ENCODE measurements at places on chromosomes 2 and 18.
A peak's percentile ranks its signal among the peaks of the same experiment; 100 is the strongest.

GRCh38 chr18:52163478-52163877 lies 176.5 kb upstream of the DCC start:
- DNase-seq: no peak

DNA sequence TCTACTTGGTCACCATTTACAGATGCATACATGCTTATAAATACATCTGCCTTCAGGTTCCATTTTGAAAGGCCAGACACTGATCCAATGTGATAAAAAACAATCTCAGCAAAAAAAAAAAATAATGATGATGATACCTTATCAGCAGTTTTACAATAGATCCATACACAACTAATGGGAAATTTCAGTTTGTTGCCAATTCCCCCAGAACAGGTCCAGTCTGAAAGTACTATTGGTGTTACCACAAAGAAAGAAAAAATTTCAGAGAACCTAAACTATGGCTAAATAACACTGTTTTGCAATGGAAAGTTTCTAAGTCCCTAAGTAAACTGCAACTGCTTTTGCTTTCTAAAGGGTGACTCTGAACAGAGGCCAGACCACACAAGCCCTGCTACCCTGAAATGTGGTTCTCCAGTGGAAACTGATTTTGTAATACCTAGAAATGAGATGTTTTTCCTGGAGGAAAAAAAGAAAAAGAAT lies 54.1 kb downstream of the LPIN2 start:
- no peak for DNase-seq

GRCh38 chr18:75137346-75137877 lies 71.5 kb downstream of the PTGR3 start:
- no peak for DNase-seq

DNA sequence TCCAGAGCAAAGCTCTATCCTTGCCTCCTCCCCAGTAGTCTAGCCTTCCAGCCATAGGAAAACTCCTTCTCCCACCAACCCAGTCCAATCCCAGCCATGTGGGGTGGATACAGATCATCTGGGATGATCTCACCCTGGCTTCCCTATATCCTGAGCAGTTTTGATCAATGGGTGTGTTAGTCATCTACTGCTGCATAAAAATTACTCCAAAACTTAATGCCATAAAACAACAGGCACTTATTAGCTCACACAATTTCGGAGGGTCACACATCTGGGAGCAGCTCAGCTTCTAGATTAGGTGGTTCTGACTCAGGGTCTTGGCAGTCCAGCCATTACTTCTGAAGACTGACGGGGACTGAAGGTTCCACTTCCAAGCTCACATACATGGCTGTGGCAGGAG lies 190.4 kb downstream of the SPP2 start:
- DNase-seq: no peak

DNA sequence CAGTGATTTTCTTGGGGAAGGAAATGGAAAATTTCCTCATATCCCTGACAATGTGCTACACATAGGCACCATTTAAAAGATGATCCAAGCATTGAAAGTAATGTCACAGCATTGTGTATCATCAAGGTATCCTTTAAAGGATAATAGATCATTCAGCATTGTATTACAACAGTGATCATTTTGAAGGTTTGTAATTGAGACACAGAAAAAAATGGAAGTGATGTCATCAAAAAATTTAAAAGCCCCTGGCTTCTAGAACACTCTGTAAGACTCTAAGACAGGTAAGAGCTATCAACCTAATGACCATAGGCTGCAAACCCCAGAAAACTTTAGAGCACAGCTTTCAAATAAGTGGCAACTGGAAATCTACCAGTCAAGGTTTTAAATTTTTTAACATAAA lies 271.4 kb downstream of the ETAA1 start:
- no peak for DNase-seq

DNA sequence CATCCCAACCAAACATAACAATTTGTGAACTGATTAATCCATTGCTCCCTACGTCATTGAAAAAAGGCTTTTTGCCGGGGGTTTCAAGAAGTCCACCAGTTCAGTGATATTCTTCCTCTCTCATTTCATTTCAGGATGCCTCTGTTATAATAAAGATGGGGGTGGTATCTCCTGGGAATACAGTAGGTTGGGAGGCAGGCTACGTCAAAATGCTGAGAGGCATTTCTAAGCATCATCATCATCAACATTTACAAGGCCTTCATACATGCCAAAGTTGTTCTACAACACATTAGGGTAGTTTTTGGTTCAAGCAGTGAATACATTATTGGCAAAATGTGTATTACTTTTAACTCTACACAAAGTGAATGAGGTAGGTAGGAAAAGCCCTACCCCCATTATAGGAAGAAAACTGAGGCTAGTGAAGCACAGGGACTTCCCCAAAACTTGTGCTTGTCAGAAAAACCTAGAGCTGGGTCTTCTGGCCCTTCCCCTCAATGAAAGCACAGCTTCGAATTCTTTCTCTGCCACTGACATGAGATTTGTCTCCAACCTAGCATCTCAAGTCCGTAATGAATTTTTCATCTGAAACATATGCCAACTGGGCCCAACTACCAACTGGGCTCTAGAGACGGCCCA lies 11.3 kb downstream of the OSR1 start:
- no peak for DNase-seq

DNA sequence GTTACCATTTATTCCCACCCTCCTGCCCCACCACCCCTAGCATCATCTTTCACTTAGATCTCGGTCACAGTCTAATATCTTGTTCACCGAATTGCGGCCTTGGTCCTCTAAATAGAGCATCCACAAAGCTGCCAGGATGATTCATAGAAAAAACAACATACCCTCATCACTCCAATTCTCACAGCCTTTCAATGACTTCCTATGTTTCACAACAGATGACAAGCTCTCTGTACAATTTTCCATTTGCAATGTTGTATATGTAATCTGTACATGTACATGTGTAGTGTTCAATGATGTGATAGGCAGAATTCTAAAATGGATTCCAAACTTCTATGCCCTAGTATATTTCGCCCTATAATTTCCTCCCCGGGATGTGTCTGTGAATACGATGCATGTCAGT lies 675.6 kb upstream of the CELF4 start:
- DNase-seq: no peak

DNA sequence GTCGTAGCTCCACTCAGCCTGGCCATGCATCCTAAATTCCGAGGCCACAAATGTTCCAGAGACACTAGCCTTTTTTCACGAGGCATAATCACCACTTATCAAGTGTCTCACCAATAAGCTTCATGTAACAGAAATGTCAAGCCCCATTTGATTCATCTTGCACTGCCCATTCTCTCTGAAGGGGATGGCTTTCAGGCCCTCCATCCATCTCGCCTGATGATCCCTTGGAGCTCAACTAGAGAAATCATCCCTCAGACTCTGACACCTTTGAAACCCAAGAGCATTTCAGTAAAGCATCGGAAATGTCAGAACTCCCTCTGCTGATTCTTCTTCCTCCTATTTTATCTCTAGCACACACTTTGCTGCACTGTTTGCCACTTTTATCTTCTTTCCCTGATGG lies 91.7 kb downstream of the DCC start:
- DNase-seq: no peak

DNA sequence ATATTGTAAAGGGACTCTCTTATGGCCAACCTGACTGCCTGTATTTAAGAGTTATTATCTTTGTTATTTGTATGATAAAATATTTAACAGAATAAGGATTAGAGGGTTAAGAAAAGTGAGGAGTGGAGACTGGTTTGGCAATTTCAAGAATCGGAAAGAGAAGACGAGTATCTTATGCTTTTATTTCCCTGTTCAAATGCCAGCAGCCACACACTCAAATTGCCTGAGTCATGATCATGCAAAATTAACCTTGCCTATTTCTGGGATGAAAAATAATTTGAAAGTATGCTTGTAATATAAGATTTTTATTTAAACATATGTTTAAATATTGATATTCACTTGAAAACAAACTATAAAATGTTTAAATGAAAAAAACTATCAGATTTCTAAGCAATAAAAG lies 188.6 kb downstream of the CD226 start:
- DNase-seq: no peak

DNA sequence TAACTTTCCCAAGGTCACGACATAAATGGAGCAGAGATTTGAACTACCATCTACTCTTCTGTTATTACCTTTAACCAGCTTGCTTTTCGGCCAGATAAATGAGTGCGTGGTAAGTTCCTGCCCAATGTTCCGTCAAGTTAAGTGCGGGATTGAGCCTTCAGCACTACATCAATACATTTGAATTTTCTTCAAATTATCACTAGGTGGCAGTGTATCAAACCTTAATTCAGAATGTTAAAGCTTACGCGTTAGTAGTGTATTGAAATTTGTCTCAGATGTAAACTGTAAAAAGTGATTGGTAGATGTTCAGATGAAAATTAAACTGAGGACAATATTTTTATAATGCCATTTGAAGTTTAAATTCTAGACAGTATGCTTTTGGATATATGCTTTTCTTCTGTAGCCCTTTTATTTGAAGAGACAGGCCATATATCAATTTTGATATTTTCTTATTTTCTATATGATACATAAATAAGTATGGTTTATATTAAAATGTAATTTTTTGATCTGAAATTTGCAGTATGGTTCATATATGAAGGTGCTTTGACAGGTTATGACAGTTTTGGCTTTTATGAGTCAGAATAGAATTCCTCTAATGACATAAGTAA lies 681.3 kb downstream of the ADCYAP1 start:
- peak; percentile 12 for DNase-seq

- no peak for DNase-seq
These were observed 685.0 kb upstream of the FANCL start for GRCh38 chr2:58926112-58926511.

DNA sequence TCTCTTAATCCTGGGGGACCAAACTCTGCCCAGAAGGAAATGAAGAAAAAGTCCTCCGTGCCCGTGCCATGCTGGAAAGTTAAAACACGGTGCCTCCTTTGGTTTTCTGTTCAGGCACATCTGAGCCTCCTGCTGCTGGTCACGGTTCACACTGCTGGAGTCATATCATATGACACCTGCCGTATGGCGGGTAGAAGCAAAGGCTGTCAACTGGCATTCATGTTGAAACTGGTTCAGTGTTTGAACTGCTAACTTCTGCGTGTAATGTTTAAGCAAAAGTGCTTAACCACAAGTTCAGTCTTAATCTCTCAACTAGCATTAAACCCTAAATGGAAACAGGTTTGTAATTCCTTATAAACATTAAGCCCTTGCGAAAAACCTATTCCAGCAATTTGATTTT lies 3.1 kb downstream of the STK39 start:
- no peak for DNase-seq

- no peak for DNase-seq
These were observed 15.2 kb downstream of the LANCL1 start for GRCh38 chr2:210461401-210461800.

DNA sequence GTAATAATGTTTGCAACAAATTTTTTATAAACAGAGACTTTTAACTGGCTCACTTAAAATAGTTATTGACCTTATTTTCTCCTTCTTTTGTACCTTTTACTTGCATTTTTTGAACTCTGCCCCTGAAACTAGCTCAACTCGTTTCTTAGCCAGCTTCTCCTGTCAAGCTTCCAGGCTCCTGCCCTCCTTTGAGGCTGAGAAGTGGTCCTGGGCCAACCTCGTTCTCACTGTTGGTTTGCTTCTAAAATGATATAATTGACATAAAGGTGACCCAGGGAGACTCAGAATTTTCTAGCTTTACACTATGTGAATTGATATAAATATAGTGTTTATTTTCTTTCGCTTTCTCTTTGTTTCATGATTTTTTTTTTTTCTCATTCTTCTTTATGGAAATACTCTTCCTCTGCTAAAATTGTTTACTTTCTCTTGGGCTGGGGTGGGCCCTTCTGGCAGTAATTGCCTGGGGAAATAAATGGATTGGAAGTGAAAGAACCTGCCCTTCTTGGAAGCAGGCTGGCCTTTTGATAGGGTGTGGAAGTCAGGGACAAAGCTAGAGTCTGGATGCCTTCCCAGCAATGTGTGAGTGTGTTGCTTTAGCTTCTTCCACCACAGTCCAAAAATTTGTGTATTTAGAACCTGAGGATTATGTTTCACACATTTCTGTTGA lies 30.7 kb downstream of the GPD2 start:
- peak; percentile 47 for DNase-seq

- no peak for DNase-seq
These were observed 110.2 kb downstream of the OLA1 start for GRCh38 chr2:174138161-174138560.

- no peak for DNase-seq
These were observed 35.1 kb downstream of the FAM117B start for GRCh38 chr2:202669841-202670240.

DNA sequence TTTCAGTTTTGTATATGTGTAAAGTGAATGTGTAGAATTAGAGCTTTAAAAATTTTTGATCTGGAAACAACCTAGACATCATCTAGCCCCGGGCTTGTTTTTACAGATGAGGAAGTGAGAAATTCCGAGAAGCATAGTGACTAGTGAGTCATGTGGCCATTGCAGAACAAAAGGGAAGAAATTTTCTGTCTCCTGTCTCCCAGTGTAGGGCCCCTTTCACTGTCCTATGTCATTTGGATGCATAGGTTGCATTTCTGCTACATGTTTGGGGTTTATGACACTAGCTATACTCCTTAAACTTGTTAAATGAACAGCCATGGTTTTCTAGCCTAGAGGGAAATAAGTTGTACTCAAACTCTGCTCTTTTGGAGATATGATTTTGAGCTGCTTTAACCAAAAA lies 84.6 kb downstream of the PLCL1 start:
- no peak for DNase-seq

All from SJSA1 (cell line).